Activated CD4-positive, CD25-positive, alpha-beta regulatory T cell (primary cell): ENCODE measurements at places on chromosomes 12 and 14.

DNA sequence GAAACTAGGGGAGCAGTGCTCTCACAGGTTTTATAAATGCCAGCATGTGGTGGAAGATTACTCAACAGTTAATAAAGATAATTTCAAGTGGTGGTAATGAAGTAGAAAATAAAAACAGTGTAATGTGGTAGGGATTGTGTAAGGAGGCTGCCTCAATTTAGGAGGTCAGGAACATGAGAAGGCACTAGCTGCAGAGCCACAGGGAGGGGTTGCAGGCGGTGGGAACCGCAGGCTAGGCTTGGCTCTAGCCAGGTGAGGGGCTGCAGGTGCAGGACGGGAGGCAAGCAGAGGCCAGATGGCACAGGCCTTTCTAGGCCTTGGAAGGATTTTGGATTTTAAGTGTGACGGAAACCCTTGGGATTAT is 768 bp downstream of the METTL25 start:
- no peak for DNase-seq

GRCh38 chr12:47773062-47773857 is at the start of gene SLC48A1:
SLC48A1 (plus strand) TSS chr12:47773238; CDS start chr12:47773305, 67 bp downstream.
- peak; percentile 65 for DNase-seq

DNA sequence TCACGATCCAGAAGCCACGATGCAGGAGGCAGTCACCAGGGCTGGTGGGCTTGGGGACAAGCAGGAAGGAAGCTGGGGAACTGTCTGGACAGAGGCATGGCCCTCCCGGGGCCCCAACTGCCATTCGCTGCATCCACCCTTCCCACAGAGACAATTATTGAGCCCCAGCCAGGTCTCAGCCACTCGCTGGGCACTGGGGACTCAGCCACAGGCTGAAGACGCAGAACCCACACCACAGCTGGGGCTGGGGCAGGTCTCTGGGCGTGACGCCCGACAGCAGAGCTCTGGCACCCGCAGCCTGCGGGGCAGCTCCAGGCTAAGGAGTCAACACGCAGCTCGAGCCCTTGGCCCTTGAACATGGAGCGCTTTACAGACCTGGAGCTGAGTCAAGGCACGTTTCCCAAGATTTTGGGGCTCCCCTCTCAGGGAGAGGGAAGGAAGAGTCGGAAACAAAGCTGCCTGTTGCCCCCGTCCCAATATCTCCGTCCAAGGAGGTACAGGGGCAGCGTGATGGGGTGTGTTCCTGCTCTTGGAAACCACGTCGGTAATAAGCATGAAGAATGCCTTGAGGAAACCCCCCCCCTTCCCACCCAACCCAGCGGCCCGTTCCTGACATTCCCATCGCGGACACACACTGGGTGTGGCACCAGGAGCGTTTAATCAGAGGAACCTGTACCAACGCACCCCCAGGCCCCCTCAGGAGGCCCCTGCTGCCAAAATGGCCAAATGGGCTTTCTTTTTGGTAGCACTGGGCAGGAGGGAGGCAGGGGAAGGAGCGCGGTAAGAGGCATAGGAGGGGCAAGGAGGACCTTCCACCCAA is 6.7 kb downstream of the RIMBP2 start:
- no peak for DNase-seq

- DNase-seq, result peak; percentile 71
Observed at GRCh38 chr12:47808050-47808449, 11.7 kb downstream of the HDAC7 start.

DNA sequence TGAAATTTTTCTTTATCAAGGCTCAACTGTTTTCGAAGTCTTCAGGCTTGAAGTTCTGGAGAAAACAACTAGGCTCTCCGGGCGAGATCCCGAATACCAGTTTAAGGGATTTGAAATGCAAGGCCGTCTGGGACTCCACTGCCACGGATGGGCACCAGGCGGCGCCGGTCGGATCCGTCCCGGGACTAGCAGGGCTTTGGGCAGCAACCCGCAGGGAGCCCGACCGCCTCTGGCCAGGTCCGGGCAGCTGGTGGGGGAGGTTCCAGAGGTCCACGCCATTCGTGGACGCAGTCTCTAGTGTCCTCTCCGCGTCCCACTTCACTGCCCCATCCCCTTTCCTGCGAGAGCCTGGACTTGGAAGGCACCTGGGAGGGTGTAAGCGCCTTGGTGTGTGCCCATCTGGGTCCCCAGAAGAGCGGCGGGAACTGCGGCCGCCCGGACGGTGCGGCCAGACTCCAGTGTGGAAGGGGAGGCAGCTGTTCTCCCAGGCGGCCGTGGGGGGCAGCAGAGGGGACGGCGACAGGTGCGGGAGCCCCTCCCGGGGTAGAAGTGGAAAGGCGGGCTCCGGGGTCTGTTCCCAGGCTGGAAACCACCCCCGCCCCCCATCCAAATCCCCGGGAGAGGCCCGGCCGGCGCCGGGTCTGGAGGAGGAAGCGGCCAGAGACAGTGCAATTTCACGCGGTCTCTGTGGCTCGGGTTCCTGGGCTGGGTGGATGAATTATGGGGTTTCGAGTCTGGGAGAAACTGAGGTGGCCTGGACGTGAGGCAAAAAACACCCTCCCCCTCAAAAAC is 838 bp upstream of the ERBB3 start:
- peak; percentile 16 for DNase-seq

DNA sequence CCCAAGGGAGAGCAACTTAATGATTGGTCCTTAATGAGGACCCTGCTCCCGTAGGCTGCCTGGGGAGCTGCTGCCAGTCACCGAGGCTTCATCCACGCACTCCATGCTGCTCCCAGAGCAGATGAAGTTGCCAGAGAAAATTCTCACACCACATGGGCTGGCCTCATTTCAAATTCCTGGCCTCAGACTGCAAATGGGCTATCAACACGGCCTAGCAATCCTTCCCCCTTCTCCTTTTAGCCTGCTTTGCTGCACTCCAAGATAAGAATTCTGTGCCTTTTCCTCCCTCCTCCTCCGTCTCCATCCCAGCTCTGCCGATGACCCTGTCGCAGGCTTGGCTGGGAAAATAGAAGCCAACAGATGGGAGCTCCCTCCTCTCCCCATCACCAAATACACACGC is 10.8 kb upstream of the DGLUCY start:
- DNase-seq, result no peak

GRCh38 chr14:21974741-21975140 is 301.1 kb upstream of the OR4E1 start:
- no peak for DNase-seq

DNA sequence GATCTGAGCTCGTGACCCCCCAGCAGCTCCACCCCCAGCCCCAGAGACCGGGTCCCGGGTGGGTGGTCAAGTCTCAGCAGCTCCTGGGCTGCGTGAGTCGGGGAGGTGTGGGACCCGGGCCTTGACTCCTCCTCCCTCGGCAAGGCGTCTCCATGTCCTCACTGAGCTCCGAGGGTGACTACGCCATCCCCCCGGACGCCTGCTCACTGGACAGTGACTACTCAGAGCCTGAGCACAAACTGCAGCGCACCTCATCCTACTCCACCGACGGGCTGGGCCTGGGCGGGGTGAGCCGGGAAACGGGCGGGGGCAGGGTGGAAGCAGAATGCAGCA is 28.1 kb downstream of the PIGH start:
- DNase-seq, result no peak

- DNase-seq, result no peak
Observed at GRCh38 chr14:102316338-102316742, 3.2 kb upstream of the ZNF839 start.

- no peak for DNase-seq
Observed at GRCh38 chr12:7361265-7361664, 57.4 kb downstream of the ACSM4 start.

- DNase-seq, result no peak
Observed at GRCh38 chr12:132669166-132669879, 17.8 kb downstream of the POLE start.

DNA sequence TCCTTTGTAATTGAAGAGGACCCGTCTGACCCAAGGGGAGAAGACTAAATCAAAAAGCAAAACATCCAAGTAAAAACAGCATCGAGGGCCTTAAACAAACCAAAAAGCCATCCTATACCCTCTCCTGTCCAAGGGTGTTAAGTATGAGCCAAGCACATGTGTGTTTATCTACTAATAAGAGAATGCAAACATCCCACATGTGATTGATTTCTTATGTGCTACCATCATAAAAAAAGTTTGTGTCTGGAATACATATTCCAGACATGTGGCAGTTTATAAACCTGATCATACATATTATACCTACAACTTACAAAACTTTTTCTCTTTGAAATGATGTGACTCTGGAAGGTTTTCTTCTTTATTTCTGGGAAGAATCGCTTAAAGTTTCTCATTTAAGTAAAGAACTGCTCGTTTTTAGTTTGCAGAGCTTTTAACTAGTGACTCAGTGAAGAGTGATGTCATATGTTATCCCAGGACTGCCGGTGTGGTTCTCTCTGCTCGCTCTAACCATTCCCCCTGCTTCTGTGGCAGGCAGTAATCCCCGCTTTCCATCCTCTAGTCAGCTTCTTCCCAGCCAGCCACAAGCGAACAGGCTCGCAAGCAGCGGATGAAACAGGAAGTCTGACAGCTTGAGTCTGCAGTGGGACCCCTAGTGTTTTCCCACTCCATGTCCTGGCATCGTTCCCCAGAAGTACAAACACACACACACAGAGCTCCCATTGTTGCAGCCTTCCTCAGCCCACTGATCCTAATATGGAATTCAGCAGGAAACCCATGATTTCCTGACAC is 431 bp upstream of the RHOJ start:
- DNase-seq, result no peak

GRCh38 chr12:1908758-1909157 is 9.7 kb downstream of the CACNA2D4 start:
- no peak for DNase-seq

- no peak for DNase-seq
Observed at GRCh38 chr12:103422328-103422727, 73.4 kb downstream of the C12orf42 start.

GRCh38 chr14:54364555-54365415 is 32.0 kb upstream of the CDKN3 start:
- no peak for DNase-seq

- no peak for DNase-seq
Observed at GRCh38 chr14:33120341-33120740, 181.7 kb downstream of the NPAS3 start.

DNA sequence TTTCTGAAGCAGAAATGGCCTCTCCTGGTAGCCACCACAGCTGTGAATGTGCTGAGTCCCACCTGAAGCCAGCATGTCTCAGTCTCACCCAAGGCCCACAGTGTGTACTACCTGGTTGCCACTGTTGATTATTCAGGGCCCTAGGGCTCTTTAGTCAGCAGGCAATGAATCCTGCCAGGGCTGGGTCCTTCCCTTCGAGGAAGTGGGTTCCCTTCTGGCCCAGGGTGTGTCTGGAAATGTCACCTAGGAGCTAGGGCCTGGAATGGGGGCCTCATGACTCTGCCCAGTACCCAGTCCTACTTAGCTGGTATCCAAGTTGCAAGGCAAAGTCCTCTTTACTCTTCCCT is 207.4 kb downstream of the SYNE2 start:
- DNase-seq, result no peak

DNA sequence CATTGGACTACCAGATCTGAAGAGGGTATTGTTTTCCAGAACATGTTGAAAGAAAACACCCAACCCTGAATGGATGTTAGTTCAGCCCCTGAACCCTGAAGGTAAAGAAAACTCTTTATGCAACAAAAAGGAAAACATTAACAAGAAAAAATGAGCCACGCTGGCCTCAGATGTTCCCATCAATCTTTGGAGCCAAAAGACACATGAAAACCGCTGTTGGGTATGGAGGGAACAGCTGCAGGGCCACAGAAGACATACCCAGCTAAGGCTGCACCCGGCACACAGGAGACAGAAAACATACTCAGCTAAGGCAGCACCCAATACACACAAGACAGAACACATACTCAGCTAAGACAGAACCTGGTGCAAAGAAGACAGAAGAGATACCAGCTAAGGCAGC is 51.3 kb upstream of the GALNT9 start:
- DNase-seq, result no peak

GRCh38 chr14:66069830-66070541 is 416.2 kb upstream of the CCDC196 start:
- no peak for DNase-seq

DNA sequence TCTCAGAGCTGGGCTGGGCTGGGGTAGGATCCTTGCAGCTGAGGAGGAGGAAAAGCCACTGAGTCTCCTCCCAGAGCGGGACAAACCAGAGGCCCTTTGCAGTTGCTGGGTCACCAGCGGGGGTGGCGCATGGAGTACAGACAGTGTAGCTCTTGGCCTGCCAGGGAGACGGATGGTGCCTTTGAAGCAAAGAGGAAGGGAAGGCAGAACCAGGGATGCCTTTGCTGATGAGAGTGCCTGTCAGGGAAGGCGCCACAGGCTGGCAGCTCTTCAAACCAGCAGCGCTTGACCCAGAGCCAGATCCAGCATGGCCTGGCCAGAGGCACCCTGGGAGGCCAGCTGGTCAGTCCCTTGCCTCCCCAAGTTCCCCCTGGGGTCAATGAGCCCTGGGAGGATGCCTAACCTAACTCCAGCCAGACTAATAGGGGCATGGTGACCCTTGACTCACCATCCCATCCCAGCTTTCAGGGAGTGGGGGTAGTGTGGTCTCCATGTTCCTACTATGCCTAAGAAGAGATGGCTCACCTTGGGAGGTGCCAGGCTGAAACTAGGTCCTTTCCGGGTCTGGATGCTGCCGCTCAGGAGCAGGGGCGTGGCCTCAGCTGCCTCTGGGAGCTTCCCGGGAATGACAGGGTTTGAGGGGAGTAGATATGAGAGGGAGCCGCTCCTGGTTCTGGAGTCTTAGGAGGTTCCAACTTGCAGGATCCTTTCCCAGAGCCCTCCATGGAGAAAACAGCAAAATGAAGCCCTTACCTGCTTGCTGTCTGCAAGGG is 19.8 kb downstream of the VASH1 start:
- DNase-seq, result no peak

GRCh38 chr12:91033251-91033650 is 24.6 kb downstream of the KERA start:
- DNase-seq, result no peak

DNA sequence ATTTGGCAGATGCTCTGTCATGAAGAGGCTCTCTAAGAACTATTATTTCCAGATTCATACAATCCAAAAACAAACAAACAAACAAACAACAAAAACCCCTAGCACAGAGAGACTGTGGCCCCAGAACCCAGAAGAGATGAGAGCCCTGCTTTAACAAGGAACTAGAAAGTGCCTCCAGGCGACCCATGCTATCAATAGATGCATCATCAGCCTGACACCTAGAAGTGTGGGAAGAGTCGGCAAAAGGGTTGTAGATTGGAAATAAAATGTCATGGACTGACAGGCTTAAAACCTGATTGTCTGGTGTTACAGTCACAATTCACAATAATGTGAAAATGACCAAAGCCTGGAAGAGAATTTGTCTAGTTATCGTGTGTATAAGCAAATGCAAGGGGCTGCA is 50.6 kb upstream of the FLRT2 start:
- no peak for DNase-seq
